ENCODE measurements at places on chromosomes 1 and 21.

DNA sequence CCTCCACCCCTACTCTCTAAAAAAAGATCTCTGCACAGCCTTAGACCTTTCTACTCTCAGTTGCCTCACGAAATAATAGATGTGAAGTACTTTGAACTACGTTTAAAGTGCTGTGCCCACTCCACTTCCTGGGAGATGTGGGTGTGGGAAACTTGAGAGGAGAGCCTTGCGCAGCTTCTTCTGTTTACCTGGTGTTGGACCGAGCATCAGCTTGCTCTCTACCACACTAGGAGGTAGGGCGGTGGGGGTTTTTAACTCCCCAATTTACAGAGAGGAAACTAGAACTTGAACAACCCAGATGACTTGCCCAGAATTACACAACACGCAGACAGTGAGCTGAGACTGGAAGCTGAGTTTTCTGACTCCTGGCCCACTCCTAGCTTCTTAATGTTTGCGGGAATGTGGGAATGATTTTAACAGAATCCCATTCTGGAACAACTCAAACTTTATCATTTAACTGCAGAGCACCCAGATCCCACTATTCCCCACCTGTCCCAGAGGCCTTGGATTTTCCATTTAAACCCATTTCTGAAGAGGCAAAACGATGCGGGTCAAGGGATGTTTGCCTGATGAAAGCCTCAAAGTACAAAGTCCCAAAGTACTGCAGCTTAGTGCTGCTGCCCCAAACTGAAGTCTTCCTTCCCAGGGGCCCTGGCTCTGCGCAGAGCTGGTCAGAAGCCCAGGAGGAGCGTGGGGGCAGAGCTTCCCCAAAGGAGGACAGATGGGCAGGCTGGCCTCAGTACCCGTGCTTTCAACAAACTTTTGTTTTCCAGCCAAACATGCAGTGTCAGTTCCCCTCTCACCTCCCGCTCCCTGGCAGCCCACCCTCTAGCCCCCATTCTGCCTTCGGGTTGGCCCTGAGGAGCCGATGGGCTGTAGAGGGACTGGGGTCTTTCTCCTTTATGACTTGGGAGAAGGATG lies 19.0 kb downstream of the BTG2 start:
- DNase-seq: peak; percentile 61

GRCh38 chr1:101194746-101195145 lies 42.1 kb upstream of the S1PR1 start:
- no peak for DNase-seq

DNA sequence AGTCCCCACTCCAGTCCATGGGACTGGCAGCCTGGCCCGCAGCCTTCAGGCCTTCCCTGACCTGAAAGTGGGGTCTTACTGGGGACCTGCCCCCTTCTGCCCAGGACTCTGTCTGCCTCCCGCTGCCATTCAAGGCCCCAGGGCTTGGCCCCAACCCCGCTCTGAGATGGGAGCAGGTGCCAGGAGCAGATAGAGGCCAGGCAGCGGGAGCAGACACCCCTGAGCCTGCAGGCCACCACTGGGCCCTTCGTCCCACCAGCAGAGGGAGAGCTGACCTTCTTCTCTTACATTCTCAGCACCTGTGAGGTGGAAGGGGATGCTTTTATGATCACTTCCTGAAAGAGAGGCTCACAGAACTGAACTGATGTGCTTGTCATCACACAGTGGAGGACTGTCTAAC lies 62.2 kb upstream of the TINAGL1 start:
- DNase-seq: no peak

GRCh38 chr1:204650911-204651570 lies 34.5 kb downstream of the LRRN2 start:
- no peak for DNase-seq

GRCh38 chr1:8200317-8201115 lies 117.4 kb upstream of the SLC45A1 start:
- DNase-seq: no peak

GRCh38 chr1:205600085-205600484 lies 31.7 kb downstream of the ELK4 start:
- no peak for DNase-seq

GRCh38 chr1:177824508-177824982 lies 145.3 kb downstream of the SEC16B start:
- no peak for DNase-seq

DNA sequence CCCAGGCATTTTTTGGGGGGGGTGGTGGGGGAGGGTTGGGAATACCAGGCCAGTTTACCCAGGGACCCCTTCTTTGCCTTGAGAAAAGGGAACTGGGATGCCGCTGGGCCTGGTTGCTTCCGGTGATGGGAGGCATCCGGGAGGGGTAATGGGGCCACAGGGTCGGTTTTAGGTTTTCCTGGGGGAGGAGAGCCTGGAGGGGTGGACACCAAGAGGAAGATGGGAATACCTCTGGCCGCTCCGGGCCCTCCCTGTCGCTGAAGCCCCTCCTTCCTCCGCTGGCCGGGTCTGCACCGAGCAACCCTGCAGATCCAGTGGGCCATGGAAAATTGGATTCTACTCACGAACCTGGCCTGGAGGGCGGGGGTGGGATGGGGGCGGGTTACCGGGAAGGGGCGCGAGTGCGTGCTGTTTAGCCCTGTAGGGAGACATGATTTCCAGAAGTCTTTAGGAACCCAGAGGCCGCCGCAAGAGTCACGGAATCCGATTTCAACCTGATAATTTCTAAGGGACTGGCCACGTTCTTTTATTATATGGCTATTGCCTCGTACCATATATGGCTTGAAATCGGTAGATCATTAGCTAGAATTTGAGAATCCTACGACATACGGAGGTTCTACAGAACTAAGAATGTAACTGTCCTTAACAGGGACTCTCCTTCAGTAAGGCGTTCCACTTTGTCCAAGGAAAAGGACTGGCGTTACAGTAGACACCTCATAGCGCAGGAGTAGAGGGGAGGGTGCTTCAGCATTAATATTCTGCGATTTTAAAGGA lies 749 bp downstream of the AKIRIN1 start:
- DNase-seq: no peak

- no peak for DNase-seq
Observed at GRCh38 chr1:108149796-108150467, 50.2 kb downstream of the SLC25A24 start.

DNA sequence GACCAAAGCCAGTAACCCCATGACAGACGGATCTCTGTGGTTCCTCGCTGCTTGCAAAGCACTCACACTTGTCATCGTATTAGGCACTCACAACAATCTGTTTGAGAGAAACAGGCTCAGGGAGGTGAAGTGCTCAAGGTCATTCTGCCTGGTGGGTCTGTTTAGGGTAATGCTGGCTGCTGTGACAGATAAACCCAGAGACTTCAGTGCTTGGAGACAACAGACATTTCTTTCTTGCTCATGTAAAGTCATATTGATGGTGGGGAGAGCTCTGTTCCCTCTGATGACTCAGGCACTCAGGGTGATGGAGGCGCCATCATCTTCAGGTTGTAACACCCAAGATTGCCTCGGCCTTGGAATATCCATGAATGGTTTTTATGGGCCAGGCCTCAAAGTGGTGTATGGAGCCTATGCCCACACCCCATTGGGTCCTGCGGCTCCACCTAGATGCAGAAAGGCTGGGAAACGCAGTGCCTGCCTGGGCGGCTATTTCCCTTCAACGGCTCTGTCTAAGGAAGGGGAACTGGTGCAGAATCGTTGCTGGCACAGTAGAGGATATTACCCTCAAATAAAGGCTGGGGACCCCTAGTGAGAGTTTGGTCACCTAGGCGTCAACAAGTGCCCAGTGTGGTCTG lies 71.6 kb upstream of the SELENON start:
- no peak for DNase-seq

All from inflammatory macrophage treated with lipopolysaccharide for 4 hours (primary cell).